Pons (tissue), 1 donor: ENCODE measurements at places on chromosomes 2 and 18.

DNA sequence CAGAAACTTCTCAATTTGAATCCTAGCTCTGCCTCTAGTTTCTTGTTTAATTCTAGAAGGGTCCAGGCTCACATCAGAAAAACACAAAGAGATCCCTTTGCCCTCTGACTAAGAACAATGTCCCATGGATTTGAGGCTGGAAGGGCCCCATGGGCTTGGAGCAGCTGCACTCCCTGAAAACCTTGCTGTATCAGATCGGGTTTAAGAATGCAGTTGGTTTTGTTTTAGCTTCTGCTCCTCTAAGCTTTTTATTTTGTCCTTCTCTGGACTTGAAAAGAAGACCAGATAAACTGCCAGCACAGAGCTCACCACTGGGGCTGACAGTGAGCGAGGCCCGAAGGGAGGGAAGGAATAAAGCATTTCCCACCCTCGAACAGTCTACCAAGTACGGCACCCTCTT is 69.2 kb upstream of the WIPF1 start:
- DNase-seq: peak; percentile 89

GRCh38 chr2:141925511-141925910 is 205.3 kb downstream of the LRP1B start:
- no peak for DNase-seq

- DNase-seq: no peak
These were observed 16.1 kb upstream of the DPP4 start for GRCh38 chr2:162090109-162090508.

GRCh38 chr2:7375901-7376300 is 458.7 kb downstream of the RNF144A start:
- no peak for DNase-seq

GRCh38 chr2:1230155-1230893 is 182.9 kb upstream of the TPO start:
- no peak for DNase-seq
